Nephron progenitor cell (in vitro differentiated cells): ENCODE measurements at places on chromosomes 4 and X.
A peak's percentile ranks its signal among the peaks of the same experiment; 100 is the strongest.

DNA sequence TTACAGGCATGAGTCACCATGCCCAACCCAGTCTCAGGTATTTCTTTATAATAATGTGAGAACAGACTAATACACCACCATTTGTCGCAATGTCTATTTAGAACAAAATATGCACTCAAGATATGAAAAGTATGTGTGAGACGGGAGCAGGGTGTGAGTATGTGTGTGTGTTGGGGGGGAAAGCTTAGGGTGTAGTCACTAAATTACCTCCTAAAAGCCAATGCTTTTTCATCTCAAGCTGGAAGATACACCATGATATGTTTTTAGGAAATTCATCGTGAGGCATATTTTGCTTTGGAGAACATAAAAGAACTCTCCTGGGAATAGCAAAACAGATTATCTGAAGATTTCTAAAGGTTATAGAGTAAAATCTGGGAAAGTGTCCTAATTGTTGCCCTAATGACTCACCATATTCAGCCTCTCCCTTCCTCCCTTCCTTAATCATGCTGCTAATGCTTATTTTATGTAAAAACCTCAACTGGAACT lies 262.7 kb downstream of the PDHA2 start:
- DNase-seq: no peak

DNA sequence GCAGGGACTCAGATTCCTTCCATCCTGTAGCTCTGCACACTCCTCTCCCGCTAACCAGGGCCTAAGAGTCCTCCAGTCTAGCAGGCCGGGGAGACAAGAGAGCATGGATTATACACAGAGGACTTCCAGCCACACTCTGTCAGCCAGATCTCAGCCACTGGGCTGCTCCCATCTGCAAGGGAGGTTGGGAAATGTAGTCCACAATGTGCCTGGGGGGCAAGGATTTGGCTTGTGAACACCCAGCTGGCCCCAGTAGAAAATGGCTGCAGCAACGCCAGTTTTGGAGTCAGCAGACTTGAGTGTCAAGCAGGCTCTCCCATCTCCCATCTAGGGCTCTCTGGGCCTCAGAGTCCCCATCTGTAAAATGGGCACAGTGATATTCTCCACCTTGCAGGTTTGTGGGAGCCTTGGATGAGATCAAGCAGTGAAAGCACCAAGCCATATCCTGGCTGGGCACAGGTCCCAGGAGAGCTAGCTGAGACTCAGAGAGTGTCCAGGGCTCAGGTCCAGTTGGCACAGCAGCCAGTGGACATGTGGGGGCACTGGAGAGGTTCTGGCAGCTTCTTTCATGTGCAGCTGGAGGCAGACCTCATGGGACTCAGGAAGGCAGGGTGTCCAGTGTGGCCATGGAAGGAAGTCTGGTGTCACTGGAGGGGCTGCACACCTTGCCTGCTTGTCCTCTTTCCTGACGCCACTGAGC lies 14.6 kb downstream of the PSAPL1 start:
- DNase-seq: no peak

DNA sequence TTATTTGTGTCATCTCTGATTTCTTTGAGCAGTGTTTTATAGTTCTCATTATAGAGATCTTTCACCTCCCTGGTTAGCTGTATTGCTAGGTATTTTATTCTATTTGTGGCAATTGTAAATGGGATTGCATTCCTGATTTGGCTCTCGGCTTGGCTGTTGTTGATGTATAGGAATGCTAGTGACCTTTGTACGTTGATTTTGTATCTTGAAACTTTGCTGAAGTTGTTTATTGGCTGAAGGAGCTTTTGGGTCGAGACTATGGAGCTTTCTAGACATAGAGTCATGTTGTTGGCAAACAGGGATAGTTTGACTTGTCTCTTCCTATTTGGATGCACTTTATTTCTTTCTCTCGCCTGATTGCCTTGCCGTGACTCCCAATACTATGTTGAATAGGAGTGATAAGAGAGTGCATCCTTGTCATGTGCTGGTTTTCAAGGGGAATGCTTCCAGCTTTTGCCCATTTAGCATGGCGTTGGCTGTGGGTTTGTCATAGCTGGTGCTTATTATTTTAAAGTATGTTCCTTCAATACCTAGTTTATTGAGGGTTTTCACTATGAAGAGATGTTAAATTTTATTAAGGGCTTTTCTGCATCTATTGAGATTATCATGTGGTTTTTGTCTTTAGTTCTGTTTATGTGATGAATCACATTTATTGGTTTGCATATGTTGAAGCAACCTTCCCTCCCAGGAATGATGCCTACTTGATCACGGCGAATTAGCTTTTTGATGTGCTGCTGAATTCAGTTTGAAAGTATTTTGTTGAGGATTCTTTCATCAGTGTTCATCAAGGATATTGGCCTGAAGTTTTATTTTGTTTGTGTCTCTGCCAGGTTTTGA lies 72.7 kb upstream of the BOD1L1 start:
- DNase-seq: no peak

DNA sequence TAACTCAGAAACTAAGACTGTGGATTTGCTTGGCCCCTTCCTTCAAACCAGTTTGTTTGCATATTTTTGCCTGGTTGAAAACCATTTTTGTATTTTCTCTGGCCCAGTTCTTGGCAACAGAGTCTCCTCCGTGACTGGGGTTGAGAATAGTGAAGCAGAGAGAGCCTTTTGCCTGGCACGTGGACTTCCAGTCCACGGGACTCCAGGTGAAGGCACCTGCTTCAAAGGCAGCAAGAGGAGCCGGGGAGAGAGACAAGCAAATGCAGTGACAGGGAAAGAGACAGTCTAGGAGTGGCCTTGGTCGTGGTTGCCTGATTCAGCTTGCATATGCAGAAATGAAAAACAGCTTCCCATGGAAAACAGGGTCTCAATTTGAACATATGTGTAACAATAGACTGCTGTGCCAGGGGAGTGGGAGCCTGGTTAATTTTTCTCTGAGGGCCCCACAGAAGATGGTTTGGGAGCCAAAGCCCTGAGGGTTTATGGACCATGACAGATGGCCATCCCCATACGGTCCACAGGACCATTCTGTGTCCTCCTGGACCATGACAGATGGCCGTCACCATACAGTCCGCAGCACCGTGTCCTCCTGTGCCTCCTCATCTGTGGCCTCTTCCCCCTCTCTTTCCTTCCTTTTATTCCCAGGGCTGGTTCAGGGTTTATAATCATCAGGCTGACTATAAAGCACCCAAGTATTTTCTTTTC lies 272.2 kb upstream of the RASGEF1B start:
- DNase-seq: no peak

DNA sequence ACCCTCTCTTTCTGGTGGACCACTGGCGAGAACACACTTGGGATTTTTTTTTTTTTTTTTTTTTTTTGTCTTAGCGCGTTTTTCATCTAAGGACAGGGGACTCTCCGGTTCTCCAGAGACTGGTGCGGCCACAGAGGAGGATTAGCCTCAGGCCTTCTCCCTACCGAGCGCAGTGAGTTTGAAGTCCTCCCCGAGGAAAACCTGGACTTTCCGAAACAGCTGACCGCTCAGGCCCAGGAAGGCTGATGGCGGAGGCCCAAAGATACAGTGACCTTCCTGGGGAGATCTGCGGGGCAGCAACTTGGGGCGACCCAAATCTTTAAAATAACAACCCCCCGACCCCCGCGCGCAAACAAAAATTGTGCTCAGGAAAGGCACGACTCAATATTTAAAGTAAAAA lies 9.2 kb downstream of the NKX3-2 start:
- DNase-seq: no peak

- DNase-seq: peak; percentile 15
Measured at GRCh38 chr4:99664716-99665115, 7.1 kb upstream of the C4orf54 start.

GRCh38 chr4:121669163-121669550 lies 27.6 kb downstream of the ANXA5 start:
- DNase-seq: no peak

GRCh38 chrX:145609951-145610511 lies 207.6 kb upstream of the SLITRK2 start:
- no peak for DNase-seq

DNA sequence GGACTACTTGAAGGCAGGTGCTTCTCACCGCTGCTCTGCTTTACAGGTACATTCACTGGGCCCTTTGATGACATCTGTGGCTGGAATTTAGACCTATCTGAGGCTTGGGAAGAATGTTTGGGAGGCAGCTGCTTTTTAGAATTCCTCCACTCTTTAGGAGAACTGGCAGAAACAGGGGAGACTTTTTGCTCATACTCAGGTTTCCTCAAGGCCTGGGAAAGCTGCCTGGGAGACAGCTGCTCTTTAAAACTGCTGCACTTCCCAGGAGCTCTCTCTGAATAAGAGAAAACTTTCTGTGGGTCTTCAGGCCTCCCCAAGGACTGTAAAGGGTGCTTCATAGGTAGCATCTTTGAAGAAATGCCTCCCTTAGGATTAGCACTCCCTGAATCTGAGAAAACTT lies 14.3 kb downstream of the CT47C1 start:
- no peak for DNase-seq

- DNase-seq: no peak
Measured at GRCh38 chr4:182188622-182189021, 54.6 kb upstream of the TENM3 start.

- no peak for DNase-seq
Measured at GRCh38 chr4:175280153-175280552, 362.0 kb downstream of the ADAM29 start.

- DNase-seq: no peak
Measured at GRCh38 chr4:176444741-176445140, 125.0 kb downstream of the SPCS3 start.

- DNase-seq: no peak
Measured at GRCh38 chrX:8867406-8867805, 66.2 kb upstream of the FAM9A start.

DNA sequence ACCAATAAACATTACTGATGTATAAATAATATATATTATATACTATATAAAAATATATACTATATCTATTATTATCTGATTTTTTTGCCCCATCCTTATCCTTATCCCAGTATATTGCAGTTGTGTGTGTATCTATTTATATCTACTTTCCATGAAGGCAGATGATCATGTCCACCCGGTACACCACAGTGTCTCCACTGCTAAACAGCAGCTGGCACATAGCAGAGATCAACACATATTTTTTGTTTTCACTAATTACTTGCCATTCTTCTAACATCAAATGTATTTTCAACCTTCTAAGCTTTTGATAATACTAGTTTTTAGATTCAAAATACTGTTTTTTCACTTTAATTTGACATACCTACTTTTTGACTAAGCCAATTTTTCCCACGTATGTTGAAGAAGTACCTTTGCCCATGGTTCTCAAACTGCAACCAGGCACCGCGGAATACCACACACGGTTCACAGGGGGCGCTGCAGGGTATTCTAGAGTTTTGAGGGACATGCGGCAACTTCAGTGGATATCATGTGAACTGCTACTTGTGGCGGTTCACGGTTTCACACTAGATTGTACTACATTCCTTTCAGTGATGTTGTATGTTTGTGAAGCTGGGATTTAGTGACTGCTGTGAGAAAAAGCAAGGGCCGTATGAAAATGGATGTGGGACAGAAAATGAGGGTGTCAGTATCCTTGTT lies 182.5 kb upstream of the NPY2R start:
- peak; percentile 68 for DNase-seq

- DNase-seq: no peak
Measured at GRCh38 chrX:149491812-149492211, 13.3 kb downstream of the IDS start.

DNA sequence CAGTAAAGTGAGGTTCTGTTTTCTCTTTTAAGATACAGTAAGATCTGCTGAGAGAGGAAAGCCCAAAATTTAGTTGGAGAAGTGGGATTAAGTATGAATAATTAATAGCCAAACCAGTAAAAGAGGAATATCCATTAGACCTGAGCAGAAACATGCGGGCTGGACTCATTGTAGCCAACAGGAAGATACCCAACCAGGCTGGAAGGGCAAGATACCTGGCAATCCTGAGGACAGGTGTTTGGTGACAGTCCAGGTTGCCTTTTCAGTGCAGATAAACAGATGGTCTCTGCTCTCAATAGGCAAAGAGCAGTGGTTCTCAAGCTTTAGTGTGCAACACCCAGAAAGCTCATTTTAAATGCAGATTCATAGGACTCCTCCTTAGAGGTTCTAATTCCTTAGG lies 980.8 kb upstream of the GRID2 start:
- no peak for DNase-seq

DNA sequence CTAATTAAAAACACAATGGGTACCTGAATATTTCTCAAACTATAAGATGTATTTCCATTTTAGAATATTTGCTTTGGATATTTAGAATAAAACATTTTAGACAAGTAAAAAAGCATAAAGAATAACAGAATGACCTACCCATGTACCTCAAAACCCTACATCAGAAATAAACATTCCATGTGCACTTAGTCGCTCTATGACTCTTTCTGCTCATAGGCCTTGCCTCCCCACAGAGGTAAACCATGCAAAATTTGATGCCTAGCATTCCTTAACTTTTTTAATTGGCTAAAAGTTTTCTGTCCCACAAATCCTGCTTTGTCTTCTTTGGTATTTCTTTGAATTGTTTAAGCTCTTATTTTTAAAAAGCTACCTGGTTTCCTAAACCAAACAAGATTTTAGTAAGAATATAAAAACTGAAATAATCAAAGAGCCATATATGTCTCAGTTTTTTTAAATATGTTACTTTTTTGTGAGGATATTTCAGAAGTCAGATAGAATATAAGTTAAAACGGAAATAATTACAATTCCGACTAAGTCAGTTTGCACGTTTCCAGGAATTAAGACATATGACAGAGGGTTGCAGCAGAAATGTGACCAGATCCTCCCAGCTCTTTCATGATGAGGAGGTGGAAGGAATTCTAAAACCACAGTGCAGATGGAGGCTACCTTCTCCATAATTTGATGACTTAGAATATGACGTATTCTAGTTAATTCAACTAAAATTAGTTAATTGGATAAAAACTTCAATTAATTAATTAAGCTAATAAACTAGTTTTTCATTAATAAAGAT lies 102.5 kb downstream of the FIP1L1 start:
- DNase-seq: no peak

GRCh38 chrX:23952984-23953907 lies 45.4 kb downstream of the CXorf58 start:
- DNase-seq: no peak

GRCh38 chrX:27276751-27277150 lies 186.4 kb downstream of the PPP4R3C start:
- DNase-seq: no peak

GRCh38 chr4:159232465-159233106 lies 129.7 kb downstream of the RAPGEF2 start:
- no peak for DNase-seq

DNA sequence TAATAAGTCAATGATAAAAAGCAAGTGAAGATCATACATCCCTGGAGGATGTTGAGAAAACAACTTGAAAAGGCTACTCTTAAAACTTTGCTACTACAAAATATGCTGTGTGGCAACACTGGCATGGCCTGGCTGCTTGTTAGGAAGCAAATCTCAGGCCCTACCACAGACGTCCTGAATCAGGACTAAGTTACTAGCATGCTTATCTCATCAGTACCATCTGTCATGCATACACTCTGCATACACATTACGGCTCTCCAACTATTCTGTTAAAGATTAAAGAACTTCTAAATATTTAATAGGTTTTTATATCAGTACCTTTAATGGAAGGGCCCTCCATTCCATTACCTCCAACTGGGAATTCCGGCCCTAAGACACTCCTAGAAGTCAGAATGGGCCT lies 8.2 kb downstream of the PAPSS1 start:
- DNase-seq: no peak
